ENCODE measurements at places on chromosomes 7 and 10.

GRCh38 chr10:5765617-5766016 is 47.6 kb downstream of the GDI2 start:
- DNase-seq, result no peak

DNA sequence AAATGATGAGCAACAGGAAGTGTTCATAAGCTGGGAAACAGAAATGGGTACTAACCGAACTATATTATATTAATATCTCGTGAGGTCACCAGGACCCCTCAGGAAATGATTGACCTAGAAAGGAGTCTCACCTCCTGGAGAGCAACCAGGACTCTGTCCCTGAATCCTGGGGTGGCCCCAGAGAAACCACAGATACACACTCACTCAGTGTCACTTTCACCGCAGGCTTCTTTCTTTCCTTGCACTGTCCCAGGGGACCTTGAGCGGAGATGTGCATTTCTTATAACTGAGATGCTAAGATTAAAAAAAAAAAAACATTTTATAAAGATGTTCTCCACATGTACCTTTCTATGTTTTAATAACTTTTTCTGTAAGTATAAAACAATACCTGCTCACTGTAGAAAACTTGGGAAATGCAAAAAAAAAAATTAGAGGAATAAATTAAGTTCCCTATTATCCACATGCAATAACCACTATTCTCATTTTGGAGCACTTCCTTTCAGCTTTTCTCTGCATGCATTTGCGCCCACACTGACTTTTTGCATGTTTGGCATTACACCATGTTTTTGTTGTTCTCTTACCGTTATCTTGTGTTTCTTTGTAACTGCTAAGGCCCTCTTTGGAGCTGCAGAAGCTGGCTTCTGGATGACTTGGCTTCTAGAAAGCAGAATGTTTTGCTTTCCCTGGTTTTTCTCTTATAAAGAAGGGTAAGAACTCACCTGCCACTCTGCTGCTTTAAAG is 15.0 kb downstream of the NOD1 start:
- no peak for DNase-seq

- DNase-seq, result no peak
Measured at GRCh38 chr10:71807557-71808510, 34.5 kb upstream of the VSIR start.

DNA sequence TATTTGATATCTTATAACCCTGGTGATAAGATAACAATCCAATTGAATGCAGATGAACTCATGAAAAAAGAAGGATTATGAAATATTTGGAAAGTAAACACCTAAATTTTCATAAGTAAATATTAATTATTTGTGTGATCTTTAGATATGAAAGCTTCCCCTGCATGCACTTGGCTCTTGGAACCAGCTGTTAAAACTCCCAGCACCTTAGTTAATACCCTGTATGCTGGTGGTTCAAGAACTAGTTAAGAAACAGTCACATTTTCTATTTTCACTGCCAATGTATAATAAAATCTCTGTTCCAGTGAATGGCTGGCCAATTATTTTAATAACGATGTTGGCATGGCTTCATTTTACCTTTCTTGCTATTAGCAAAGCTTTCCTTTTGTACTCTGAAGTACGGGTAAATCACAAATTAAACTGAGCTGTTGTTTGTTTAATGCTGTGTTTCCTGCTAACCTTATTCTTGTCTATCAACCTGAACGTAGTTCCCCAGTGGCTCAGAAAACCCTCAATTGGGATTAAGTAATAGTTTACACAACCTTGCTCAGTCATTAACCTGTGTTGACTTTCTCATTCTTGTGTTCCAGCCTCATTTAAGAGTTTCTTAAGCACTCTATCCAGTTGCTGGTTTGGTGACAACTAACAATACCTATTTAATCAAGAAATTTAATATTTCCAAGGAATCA is 38.9 kb downstream of the MET start:
- no peak for DNase-seq

- no peak for DNase-seq
Measured at GRCh38 chr7:149353739-149354504, 91.9 kb downstream of the ZNF783 start.

DNA sequence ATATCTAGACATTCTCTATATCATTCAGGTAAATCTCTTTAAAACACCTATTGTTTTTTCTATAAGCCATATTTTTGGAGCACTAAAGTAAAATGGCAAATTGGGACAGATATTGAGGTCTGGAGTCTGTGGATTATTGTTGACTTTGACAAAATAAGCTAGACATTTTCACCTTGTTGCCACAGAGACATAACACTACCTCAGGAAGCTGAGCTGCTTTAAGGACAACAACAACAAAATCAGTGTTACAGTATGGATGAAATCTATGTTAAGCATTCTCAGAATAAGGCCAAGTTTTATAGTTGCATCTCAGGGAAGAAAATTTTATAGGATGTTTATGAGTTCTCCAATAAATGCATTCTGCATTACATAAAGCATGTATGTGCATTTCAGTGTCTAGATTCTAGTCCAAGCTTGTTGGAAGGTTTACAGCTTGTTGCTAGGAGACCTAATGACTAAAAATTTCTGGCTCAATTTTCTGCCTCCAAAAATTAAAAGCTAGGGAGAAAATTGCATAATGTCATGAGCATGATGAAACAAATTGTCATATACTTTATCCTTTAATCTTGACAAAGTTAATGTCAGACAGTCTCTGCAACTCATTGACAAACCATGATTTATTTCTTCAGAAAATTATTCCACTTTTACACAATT is 18.3 kb downstream of the LIPM start:
- no peak for DNase-seq

DNA sequence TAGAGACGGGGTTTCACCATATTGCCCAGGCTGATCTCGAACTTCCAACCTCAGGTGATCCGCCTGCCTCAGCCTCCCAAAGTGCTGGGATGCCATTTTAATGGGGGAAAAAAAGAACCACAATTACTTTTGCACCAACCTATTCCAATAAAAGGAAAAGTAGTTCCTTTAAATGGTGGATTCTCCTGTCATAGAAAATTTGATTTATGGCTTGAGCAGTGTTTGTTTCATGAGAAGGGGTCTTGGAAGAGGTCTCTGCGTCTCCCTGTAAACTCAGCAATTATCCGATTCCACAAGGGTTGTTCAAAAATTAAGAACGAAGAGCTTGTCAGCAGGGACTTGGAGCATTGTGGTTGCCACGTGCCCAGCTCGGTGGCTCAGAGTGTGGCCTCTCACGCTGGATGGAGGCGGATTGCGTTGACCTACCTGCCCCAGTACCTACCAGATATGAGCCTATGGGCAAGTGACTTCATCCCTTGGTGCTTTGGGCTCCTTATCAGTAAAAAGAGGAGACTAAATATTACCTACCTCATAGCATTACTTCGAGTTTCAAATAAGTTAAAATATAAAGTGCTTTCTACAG is 2.8 kb upstream of the TRIP6 start:
- no peak for DNase-seq

DNA sequence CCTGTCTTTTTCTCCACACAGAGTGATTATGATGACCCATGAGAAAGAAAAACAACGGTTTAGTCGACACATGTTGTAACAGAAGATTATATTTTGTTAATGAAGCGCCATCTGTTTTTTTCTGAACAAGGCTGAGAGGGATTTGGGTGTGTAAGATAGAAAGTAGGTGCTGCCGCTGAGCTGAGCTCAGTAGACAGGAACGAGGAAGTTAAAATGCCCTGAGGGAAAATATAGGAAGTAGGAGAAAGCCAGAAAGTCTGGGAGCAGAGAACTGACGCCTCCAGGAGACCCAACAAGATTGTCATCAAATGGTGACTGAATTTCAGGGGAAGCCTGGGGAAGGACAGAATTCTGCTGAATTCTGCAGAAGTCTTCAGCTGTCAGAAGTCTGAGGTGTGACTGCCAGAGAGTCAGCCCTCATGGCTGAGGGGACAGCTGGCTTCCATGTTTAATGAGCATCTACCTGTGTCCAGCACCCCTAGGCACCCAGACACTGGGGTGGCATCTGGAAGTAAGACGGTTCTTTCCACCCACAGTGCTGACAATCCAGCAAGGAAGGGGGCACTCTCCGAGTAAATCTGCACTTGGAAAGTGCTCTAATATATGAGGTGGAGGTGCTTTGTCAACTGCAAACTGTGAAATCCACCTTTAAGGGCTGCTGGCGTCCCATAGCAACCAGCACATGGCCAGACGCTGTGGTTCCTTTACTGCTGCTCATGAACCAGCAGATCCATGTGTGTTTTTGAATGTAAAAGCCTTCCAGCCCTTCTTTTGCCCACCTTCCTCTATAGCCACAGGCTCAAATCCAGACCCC is 12.5 kb upstream of the TSPAN15 start:
- DNase-seq, result no peak

All from CD4-positive, alpha-beta T cell treated with Interleukin-15 for 4 hours (primary cell).